ENCODE measurements at places on chromosomes 16 and 17.

GRCh38 chr16:18060351-18060750 is 276.2 kb downstream of the NPIPA8 start:
- no peak for DNase-seq

GRCh38 chr17:676965-677364 is 37.7 kb downstream of the VPS53 start:
- no peak for DNase-seq

DNA sequence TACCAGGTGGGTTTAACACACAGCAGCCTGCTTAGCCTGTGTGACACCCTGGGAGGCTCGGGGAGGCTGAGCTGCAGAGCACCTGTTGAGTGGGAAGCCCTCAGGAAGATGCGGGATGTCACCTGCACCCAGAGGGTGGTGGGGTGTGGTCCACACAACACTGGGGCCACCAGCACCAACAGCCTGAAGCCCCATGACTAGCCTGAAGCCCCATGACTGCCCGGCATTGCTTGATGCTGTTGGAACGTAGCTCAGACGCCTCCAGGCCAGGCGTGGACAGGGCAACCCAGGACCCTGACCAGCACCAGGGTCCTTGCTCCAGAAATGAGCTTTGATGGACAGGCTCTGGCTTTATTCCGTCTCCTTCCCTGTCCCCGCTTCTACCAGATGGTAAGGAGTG is 76.3 kb upstream of the ZNF469 start:
- no peak for DNase-seq

- DNase-seq, result no peak
These were observed 84.1 kb downstream of the BANP start for GRCh38 chr16:88035292-88035691.

GRCh38 chr16:70706948-70707465 is 21.2 kb upstream of the MTSS2 start:
- no peak for DNase-seq

GRCh38 chr17:77875881-77876509 is 82.5 kb upstream of the TNRC6C start:
- no peak for DNase-seq

GRCh38 chr16:49629851-49630250 is 226.1 kb downstream of the ZNF423 start:
- no peak for DNase-seq

DNA sequence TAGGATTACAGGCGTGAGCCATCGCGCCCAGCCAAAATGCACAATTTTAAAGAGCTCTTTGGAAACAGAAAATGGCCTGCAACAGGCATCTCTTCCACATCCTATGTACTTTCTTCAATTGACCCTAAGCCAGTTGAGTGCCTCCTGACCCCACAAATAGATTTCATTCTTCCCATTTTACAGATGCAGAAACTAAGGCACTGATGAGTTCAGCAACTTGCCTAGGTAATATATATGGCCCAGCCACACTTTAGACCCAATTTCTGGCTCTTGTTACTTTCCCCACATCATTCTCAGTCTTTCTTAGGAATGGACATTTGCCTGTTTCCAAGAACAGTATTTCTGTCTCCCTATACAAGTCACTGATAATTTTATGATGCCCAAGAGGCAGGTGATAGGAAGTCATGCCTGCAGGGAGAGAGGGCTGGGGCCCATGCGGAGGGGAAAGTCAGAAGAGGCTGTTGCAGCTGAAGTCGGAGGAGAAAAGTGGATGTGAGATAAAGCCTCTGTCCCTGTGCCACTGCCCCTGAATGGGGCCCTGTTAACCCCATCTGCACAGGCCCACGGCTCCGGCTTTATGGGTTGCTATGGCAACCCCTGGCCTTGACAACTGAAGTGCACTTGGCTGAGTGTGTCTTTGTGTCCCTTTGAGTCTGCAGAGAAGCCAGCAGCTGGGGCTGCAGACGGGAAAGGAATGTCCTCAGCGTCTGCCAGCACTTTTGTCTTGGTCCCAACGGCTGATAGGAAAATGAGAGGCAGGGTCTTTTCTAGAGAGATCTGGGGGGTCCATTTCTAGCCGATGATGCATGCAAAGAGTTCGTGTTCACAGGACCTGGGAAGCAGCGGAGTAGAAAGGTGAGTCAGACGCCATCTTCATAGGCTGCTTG is 45.9 kb downstream of the ABAT start:
- DNase-seq, result no peak

DNA sequence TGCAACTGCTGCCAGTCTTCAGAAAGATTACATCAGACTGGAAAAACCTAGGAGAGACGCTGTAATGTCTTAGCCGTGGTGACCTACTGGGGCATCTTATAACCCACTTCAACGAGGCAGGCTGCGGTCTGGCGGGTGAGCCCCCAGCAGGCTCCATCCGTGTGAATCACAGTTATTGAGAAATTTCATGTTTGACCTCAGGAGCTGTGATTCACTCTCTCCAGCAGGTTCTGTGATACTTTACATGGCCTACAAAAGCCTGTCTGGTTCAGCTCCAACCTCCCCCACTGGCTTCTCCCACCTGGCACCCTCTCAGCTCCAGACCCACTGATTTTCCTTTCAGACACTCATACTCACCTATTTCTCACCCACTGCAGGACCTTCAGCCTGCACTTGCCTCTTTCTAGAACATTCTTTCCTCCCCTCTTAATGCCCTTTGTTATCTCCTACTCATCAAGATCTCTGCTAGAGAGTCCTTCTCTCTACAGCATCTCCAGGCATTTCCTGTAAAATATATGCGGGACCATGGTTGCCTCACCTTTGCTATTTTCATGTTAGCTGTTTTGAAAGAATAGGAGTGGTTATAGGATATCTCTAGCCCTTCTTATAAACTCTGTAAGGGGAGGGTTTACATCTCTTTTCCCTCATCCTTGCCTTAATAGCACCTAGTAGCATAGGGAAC is 227.9 kb downstream of the MAF start:
- DNase-seq, result no peak

GRCh38 chr16:65675161-65675560 is 553.3 kb upstream of the CDH11 start:
- DNase-seq, result no peak

DNA sequence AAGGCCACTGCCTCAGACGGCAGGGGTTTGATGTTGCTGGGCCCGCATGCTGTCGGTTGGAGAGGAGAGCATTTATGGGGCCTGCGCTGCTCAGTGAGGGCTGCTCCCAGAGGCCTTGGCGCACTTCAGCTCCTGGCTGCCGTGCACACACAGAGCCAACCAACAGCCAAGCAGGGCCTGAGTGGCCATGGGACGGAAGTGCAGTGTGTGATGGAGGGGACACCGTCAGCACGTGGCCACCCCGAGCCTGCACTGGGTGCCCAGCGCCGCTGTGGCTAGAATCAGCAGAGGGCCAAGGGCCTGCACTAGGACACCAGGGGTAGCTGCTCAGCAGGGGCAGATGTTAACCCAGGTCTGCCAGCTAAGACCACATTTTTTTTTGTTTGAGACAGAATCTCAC is 21.8 kb downstream of the KLHL36 start:
- no peak for DNase-seq

DNA sequence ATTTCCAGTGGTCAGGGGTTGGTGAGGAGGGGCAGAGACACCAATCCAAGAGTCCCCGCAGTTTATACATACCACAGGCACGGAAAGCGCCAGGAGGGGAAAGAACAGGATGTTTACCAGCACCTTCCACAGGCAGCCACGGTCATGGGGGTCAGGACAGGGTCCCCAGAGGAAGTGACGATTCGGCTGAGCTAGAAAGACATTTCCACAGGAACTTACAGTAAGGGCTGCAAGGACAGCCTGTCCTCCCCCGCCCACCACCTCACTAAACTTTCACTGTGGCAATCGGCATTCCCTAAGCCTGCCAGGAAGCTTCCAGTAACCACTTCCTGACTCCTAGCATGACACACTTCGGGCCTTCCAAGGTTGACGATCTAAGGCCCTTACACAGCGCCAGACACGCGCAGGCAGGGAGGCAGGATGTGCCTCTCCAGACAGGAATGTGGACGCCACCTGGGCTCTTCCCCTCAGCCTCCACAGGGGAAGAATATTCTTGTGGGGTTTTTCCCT is 1.2 kb upstream of the MT2A start:
- no peak for DNase-seq

GRCh38 chr17:79412886-79413390 is 197.9 kb downstream of the RBFOX3 start:
- DNase-seq, result no peak

- peak; percentile 36 for DNase-seq
These were observed 1.0 kb upstream of the ARMC5 start for GRCh38 chr16:31458073-31458843.

DNA sequence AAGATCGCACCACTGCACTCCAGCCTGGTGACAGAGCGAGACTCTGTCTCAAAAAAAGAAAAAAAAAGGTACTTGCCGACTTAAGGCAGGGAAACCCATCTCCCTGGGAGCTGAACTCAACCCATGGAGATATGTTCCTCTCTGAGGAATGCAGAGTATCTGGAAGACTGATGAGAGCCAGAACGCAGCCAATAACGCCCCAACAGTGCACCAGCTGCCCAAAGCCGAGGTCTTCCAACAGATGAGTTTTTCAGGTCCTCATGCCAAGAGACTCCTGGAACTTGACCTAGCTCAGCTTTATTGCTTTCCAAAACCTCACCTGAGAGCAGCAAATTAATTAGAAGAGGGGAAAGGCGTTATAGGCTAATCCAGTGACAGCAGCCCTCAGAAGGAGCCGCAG is 9.4 kb downstream of the ELAC2 start:
- DNase-seq, result no peak

- DNase-seq, result no peak
These were observed 18.7 kb upstream of the BEAN1 start for GRCh38 chr16:66408163-66409048.

- DNase-seq, result no peak
These were observed 5.5 kb downstream of the USP32 start for GRCh38 chr17:60386147-60387058.

- no peak for DNase-seq
These were observed 25.9 kb downstream of the OGFOD1 start for GRCh38 chr16:56477096-56477878.
